ENCODE measurements at places on chromosomes 2 and 18.

DNA sequence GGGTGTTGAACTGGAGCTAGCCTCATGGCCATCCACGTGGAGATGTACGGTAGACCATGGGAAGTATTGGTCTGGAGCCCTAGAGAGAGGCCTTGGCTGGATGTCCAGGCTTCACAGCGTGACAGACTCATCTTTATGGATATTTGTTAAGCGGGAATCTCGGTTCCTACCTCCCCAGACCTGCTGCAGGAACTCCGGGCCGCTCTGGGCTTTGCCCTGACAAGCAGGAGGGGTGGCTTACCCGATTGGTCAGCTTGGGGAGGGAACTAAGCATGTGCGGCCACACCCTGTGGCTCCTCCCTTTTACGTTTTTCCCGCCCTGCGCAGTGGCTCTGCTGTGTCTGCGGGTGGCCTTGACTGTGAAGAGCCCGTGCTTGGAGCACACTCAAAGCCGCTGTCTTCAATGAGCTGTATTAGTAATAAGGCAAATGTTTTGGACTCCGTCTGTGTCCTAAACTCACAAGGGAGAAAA is 52.3 kb downstream of the PAPOLG start:
- DNase-seq = no peak

- no peak for DNase-seq
These were observed 82.5 kb downstream of the OSBPL1A start for GRCh38 chr18:24315170-24315569.

DNA sequence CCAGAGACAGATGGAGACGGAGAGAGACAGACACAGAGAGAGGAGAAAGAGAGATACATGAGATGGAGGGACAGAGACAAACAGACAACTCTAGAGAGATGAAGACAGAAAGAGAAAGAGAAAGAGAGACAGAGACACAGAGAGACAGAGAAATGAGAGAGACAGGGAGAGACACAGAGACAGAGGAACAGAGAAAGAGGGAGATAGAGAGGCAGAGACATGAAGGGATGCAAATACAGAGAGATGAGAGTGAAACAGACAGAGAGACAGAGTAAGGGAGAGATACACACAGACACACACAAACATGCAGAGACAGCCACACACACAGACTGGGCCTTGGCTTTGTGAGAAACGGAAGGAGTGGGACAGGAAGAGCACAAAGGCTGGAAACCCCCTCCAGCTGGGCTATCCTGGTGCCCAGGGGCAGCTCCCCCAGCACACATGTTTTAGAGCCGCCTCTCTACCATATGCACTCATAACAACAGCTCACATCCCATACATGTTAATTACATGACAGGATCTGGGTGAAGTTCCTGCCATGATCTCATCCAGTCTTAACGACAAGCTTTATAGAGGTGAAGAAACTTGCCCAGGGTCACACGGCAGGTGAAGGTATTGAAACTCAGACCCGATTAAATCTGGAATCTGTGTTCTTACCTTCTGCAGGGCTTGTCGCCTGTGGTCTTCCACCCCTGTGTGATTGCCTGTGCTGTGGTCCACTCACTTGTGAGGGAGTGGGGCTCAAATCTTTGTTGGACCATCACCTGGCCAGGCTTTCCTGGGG is 32.4 kb downstream of the IL18R1 start:
- no peak for DNase-seq

- DNase-seq = no peak
These were observed 5.4 kb downstream of the METTL21A start for GRCh38 chr2:207619764-207620203.
